ENCODE measurements at places on chromosomes 13 and 19.

DNA sequence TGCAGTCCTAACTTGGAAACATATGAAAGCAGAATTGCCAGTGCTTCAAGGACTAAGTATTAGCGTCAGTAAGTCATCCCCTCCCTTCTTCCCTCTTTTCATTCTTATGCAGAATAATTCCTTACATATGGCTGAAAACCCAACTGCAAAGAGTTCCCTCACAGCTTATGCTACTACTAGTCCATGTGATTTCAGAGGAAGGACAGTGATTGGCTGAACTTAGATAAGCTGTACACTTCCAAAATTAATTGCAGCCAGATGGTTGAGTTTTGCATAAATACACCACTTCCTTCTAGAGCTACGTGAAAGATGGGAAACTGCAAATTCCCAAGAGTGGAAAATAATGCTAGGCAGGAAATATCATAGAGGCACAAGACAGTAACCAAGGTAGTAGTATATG, 730.4 kb downstream of the OLFM4 start:
- no peak for DNase-seq

GRCh38 chr13:89660752-89661151, 1686.7 kb upstream of the MIR17HG start:
- no peak for DNase-seq

DNA sequence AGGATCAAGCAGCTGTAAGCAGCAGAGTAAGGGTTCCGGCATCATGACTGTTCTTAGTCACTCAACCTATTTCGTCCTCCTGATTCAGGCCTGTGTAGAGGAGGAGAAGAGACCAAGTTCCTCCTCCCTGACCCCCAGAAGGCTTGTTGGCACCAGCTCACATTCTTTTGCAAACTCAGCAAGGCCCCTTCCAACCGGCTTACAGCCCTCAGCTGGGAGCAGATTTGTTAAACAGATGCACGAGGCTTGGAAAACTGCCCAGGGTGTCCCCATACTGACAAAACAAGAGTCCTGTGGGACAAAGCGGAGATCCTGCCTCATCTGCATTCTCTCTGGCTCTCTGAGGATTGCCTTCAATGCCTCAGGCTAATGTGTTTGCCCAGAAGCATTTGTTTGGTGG, 113.2 kb upstream of the SOX21 start:
- DNase-seq = peak; percentile 10

DNA sequence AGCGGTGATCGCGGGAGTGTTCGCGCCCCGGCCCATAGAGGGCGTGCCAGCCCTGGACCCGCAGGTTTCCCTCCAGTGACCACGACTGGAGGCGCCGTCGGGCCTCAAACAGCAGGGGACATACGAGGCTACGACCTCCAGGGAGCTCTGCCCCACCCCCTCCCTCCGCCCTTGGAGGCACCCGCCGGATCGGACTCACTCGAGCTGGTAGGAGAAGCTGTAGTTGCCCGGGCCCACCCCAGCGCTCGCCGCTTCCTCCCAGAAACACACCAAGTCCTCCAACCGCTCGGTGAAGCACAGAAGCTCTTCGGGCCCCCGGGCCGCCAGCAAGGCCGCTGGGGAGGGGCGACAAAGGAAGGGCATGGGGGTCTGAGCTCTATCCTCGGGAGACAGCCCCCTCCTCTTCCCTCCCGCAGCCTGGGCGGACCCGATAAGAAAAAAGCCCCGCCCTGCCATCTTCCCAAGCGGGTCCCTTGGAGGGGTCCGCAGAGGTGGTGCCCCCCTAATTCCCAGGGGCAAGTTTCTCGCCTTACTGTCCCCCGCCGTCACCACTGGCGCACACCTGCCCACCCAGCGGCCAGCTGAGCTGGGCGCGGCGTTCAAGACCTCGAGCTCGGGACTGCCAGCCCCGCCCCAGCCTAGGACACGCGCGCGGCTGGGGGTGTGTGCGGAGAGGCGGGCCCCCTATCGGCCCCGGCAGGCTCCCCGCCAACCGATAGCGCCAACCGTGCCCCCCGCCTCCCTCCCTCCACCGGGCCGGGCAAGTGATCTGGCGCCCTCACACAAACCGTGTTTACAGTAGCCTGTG, 1.0 kb downstream of the EPOR start:
- DNase-seq = peak; percentile 19

- no peak for DNase-seq
Observed at GRCh38 chr19:1001538-1002166, 1.4 kb downstream of the GRIN3B start.

- no peak for DNase-seq
Observed at GRCh38 chr13:110571896-110572777, 10.6 kb upstream of the RAB20 start.

DNA sequence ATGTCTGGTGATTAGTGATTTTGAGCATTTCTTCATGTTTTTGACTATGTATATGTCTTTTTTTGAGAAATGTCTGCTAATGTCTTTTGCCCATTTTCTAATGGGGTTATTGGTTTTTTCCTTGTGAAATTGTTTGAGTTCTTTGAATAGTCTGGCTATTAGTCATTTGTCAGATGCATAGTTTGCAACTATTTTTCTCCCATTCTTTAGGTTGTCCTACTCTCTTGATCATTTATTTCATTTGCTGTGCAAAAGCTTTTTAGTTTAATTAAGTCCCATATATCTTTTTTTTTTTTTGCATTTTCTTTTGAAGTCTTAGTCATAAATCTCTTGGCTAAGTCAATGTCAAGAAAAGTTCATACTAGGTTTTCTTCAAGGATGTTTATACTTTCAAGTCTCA, 449.8 kb downstream of the DACH1 start:
- DNase-seq = no peak

DNA sequence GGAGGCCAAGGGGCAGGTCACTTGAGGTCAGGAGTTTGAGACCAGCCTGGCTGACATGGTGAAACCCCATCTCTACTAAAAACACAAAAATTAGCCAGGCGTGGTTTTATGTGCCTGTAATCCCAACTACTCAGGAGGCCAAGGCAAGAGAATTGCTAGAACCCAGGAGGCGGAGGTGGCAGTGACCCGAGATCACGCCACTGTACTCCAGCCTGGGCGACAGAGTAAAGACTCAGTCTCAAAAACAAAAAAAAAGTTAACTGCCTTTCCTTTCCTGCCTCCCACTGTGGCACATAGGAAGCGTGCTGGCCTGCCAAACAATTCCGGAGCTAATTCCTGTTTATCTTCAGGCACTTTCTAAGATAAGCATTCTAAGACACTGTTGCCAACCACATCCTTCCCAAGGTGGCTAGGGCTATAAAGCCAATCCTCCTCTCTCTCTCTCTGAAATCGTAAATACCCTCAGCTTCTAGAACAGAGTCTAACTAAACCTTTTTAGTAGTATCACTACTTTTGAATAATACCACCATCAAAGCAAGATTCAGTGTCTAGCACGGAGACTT, 21.6 kb downstream of the SLC25A30 start:
- no peak for DNase-seq

DNA sequence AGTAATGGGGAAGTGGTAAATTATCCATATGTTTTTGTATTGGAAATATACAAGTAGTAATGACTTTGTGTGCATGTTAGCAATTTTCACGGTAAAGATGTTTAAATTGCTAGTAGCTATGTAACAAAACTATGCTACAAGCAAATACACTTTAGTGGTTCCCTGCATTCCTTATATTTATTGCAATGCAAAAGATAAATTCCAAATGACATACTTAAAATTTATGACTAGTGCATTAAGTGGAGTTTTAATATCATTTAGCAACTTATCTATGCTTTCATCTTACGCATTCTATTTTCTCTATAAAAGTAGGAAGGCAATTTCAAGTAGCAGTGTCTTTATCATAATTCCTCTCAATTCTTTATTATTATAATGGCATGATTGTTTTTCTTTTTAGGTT, 482.8 kb downstream of the SLITRK5 start:
- DNase-seq = no peak

DNA sequence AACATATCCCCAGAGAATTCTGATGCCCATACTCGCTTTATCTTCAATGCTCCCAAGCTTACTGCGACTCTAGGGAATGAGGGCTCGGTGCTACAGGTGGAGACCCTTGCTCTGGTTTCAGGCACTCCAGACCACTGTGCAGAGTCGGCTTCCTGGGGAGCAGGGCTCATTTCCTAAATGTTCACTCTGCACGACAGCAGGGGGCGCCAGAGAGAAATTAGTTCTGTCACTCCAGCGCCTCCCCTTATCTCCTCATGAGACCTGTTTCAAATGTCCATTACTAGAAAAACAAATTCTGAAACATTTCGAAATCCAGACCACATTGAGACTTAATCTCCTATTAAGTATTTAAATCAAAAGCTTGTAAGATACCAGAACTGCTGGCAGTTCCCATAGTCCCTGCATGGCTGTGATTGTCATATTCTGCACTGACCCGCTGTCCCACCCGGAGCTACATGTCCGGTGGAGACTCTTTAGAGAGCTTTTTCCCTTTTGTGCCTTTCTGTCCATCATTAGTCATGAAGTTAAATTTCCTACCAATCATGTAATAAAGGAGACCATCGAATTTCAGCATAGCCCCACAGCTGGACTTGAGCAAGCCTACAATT, 22.4 kb downstream of the EPSTI1 start:
- DNase-seq = peak; percentile 70

DNA sequence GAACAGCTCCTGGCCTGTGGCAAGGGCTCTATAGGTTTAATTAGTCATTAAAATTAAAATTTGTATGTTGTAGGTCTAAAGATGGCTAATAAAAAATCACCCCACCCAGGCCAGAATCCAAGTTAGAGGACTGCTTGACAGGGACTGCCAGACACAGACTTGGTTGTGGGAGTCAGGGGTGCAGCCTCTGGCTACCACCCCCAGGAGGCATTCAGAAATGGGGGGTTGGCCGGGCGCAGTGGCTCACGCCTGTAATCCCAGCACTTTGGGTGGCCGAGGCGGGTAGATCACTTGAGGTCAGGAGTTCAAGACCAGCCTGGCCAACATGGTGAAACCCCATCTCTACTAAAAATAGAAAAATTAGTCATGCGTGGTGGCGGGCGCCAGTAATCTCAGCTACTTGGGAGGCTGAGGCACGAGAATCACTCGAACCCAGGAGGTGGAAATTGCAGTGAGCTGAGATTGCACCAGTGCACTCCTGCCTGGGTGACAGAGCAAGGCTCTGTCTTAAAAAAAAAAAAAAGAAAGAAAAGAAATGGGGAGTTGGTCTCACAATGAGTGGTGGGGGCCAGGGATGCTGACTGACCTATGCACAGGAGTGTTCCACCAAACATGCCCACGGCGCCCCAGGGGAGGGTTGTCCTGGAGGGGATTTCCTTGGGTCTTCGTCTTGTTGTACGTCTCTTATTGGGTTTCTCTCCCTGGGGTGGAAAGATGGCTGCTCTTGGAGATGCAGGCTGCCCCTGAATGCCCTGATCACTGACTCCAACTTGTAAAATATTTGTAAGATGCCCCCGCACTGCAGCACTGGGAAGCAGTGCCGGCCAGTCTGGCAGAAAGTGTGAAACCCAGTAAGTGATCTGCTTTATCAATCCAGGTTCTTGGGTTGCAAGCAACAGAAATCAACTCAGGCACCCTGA, 68.8 kb downstream of the SIPA1L3 start:
- DNase-seq = no peak

DNA sequence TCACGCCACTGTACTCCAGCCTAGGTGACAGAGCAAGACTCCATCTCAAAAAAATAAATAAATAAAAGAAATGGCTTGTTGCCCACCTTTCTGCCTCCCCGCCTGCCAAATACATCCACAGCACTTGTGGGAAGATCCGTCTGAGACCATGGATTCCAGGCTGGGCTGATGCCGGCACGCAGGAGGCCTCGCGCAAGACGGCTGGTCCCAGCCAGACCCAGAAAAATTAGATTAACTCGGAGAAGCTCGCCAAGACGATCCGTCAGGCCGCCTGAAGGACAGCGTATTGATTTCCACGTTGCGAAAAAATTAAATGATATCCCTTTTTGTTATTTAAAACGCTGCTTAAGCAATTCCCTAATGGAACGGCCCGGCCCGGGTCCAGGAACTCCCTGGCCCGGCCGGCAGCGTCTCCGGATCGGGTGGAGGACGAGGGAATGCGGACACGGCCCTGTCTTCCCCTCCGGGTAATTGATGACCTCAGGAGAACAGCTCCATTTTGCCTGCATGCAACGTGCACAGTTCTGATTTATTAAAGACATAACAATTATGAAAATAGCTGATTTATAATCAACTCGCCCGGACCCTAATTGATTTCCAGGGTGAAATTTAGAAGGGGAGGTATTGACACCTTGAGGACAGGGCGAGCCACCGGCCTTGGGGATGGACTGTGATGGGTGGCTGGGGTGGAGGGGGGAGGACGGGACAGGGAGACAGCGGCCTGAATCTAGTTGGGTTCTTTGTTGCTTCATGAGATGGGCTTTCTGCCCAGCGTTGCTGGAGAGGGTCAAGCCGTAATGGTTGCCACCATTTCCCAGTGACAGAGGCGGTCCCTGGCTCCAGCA, 52.1 kb downstream of the ZNRF4 start:
- no peak for DNase-seq

- DNase-seq = no peak
Observed at GRCh38 chr19:33094436-33095067, 13.6 kb downstream of the GPATCH1 start.

GRCh38 chr19:10815007-10815536, 20.9 kb downstream of the TMED1 start:
- no peak for DNase-seq

GRCh38 chr19:56309511-56310185, 5.0 kb downstream of the ZSCAN5A start:
- peak; percentile 41 for DNase-seq

- DNase-seq = no peak
Observed at GRCh38 chr13:91592056-91593014, 193.9 kb downstream of the GPC5 start.

DNA sequence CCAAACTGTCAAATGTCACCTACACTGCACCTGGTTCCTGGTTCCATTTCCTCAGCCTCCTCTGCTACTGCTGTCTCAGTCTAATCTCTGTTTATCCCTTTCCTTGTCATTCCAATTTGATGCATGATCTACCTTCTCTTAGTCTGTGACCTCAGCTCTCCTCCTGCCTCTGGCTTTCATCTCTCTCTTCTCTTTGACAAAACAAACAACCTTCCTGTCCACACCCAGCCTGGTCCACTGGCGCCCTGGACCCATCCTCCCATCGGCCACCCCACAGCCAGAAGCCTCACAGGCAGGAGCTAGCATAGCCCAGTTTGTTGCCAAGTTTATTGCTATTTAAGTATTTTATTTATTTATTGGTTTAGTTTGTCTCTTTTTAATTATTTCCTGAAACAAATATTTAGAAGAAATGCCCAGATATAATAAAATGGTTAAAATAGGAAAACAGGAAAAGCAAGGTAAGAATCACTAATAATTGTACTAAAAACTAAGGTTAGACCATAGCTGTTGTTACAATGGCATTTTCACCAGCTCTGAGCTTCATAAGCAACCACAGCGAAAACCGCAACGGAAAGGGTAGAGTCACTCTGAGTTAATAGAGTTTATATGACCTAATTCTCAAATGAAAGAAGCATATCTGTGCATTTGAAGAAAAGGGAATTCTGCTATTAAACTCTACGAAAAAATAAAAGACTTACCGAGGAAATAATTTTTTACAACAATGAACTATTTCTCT, 68.6 kb downstream of the EFNB2 start:
- DNase-seq = no peak

GRCh38 chr19:43078311-43078710, 4.2 kb downstream of the PSG2 start:
- no peak for DNase-seq

- DNase-seq = peak; percentile 33
Observed at GRCh38 chr13:95573221-95573620, 20.7 kb downstream of the CLDN10 start.

- DNase-seq = no peak
Observed at GRCh38 chr19:47778954-47779351, 450 bp downstream of the SELENOW start.

GRCh38 chr13:51643882-51644281, 59.6 kb downstream of the WDFY2 start:
- DNase-seq = peak; percentile 98

- no peak for DNase-seq
Observed at GRCh38 chr13:38769526-38769925, 82.6 kb downstream of the FREM2 start.

Measured in LHCN-M2 (cell line).